ENCODE measurements at places on chromosomes 2 and 18.

DNA sequence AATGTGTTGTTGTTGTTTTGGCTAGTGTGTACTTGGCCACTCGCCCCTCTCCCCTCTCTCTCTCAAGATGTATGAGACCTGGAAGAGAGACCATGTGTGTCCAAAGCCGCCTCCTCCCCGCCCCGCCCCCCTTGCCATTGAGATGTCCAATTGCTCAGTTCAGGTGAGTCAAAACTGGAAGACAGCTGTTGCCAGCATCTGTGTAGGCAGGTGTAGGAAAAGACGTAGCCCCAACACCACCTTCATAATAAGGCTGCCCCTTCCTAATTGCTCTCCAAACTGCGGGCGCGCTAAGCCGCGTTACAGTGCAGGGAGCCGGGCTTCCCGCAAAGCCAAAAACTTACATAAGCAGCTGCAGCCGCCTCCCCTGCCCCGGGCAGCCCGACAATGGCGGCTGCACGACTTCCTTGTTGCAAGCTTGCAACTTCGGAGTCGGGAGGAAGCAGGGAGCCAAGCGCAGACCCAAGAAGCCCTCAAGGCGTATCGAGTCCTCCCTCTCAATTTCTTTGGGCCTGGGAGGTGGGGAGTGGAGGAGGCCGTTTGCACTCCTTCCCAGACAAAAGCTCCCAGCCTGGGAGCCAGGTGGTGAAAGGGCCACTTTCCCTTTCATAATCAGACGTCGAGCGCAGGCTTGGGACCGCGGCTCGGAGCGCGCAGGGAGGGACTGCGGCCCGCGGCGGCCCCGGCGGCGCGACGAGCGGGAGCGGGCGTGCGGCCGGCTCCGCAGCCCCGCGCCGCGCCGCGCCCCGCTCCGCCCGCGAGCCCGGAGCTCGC is 882 bp downstream of the ZBTB14 start:
- DNase-seq = peak; percentile 72

DNA sequence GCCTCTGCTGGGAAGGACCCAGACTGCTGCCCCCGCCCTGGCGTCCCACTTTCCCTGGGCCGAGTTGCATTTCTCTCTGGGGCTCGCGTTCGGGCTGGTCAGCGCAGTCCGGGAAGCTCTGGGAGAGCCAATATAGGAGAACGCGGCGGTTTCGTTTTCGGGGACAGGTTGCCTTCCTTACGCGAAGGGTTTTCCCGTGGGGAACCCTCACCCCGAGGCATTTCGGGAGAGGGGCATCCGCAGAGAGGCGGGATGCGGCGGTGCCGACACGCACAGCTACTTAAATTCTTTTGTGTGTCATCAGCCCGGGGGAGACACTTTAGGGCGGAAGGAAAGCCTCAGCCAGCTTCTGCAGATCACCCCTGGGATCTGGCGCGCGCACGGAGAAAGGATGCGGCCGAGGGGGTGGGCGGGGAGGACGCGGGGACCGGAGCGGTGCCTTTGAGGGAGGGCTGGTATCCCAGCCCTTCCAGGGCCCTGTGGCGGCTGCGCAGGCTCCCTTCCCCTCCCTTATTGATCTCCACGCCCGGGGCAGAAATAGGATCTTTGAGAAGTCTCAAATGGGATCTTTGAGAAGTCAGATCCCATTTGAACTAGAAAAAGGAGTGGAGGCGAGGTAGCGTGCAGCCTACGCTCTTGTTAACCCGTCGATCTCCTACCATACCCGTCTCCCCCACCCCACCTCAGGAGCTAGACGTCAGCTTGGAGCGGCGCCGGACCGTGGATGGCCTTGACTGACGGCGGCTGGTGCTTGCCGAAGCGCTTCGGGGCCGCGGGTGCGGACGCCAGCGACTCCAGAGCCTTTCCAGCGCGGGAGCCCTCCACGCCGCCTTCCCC is 1.2 kb downstream of the GATA6 start:
- peak; percentile 10 for DNase-seq

- DNase-seq = no peak
These were observed 4.5 kb upstream of the ATL2 start for GRCh38 chr2:38381381-38382143.

GRCh38 chr2:119338826-119339561 is 27.6 kb downstream of the C2orf76 start:
- DNase-seq = no peak

DNA sequence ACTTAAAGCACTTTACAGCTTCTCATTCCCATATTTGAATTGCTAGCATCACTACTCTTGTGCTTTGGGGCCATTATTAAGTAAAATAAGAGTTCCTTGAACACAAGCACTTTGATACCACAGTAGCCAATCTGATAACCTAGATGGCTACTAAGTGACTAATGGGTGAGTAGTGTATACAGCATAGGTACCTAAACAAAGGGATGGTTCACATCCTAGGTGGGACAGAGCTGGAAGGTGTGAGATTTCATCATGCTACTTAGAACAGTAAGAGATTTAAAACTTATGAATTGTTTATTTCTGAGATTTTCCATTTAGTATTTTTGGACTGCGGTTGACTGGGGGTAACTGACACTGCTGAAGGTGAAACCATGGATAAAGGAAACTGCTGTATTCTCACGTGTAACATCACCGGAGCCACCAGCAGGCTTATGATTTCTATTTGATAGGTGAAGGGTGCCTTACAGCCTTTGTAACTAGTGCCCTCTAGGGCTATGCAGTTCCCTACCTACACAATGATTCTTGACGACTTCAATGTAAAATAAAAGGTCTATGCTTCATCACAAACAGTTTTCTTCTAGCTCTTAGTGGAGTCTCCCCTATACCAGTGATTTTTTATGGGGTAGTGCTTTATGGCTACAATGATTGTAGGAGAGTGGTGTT is 22.1 kb upstream of the CRIM1 start:
- no peak for DNase-seq

- no peak for DNase-seq
These were observed 21.4 kb downstream of the ZNF24 start for GRCh38 chr18:35322486-35323458.

- no peak for DNase-seq
These were observed 83.0 kb downstream of the MARCO start for GRCh38 chr2:119025013-119025412.

DNA sequence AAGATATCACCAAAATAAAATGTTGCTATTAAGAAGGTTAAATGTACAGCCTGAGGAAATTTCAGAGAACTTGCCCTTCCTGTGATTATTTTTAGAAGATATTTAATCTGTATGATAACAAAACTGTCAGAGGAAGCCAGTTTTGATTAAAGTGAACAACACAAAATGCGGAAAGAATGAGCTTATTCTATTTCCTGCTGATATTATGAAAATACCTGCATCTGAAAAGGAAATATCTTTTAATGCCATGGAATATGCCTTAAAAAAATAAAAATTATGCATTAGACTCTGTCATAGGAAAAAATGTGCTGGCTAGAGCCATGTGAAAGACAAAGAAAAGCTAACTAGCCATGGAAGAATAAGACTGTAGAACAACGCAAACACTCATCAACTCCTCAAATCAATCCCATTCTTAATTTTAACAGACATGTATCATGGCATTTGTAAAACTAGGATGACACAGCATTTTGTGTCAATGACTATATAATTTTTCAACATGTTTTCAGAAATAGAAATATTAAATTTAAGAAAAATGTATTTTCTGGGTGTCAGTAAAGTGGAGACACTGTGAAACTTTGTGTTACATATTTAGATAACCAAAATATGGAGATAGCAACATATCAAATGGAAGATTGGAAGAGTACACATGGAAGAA is 1768.2 kb downstream of the SUCLG1 start:
- no peak for DNase-seq

DNA sequence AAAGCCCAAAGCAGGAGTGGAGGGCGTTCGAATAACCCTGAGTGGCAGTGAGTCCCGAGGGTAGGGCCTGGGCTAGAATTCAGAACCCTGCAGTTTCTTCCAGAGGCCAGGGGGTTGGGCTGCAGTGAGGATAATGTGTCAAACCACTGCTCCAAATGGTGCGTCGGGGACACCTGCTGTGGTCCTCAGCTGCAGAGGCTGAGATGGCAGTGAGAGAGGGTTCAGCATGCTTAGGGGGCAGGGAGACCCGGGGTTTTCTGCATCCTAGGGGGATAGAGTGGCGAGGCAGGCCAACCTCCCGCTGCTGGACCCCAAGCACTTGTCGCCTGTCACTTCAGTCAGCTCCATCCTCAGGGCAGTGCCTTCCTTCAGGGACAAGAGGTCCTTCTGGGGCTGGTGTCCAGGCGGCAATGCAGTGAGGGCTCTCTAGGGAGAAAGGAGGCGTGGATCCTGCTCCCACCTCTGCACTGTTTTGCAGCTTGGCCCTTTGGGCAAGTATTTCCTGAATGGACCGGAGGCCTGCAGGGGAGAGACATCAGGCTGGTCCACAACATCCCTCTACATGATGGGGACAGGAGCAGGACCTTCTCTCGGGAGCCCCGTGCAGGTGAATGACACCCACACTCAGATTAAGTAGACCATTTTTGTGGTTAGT is 8.4 kb upstream of the NTSR2 start:
- no peak for DNase-seq

- DNase-seq = no peak
These were observed 137.6 kb downstream of the MYO1B start for GRCh38 chr2:191382801-191383200.

DNA sequence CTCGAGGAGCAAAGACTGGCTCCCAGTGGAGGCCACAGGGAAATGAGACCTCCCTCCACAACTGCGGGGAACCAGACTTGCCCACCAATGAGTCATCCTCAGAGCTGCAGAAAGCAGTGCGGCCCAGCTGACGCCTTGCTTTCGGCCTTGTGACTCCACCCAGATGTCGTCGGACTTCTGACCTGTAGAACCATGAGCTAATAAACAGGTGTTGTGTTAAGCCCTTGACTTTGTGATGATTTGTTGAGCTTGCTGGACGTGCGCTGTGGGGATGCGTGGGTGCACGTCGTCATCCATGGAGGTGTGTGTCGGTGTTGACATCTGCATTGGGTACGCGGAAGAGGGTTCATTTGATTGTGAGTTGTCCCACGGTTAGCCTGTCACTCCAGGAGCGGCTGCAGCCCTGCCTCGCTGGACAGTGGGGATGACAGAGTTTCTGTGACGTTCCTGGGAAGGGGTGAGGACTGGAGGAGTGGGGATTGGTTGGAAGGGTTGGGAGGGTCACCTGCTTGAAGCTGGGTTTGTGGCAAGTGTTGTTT is 154.1 kb downstream of the SH3BP4 start:
- no peak for DNase-seq

GRCh38 chr2:186919296-186919695 is 70.3 kb upstream of the ZSWIM2 start:
- DNase-seq = no peak

GRCh38 chr2:110992886-110993285 is 127.8 kb upstream of the BCL2L11 start:
- no peak for DNase-seq

- DNase-seq = no peak
These were observed 1.1 kb upstream of the SMYD1 start for GRCh38 chr2:88066543-88066942.

DNA sequence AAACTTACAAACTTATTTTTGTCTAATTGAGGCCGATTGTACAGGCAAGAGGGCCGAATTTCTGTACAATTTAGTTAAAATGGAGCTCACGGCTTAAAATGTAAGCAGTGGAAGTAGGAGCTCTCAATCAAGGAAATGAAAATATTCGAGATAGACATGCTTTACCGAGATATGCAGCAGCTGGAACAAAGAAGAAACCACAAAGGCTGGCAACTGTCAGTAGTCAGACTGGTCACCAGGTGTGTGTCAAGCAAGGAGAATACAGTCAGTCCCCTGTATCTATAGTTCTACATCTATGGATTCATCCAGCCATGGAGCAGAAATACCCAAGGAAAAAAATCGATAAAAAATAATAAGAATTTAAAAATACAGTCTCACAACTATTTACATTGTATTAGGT is 122.6 kb downstream of the WDSUB1 start:
- DNase-seq = no peak

- no peak for DNase-seq
These were observed 659 bp upstream of the COX5B start for GRCh38 chr2:97645112-97645694.

DNA sequence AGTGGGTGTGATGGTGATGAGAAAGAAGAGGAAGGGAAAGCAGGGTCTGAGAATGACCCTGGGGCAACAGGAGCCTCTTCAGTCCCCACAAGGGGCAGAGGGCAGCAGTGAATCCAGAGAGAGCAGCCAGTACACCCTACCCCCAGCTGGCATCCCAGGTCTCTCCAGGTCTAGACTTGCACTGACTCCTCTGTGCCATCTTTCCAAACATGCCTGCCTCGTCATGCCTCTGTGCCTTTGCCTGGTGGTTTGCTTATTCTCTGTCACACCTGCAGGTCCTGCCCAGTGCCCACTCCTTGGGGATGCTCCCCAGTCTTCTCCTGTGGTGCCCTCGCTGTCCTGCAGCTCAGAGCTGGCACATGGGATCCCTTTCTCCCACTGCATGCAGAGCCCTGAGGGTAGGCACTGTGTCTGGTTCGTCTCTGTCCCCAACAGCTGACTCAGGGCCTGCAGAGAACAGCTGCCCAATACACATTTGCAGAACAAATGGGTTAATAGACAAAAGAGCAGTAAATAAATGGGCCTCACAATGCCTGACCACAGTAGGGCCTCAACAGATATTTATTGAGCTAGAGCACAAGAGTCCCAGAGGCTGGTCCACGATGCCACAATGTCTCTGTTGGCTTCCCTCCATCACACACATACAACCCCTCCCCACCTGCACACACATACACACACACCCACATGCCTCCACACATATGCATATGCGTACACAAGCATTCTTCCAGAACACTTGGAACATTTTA is 89.8 kb downstream of the HS1BP3 start:
- DNase-seq = no peak

- DNase-seq = peak; percentile 90
These were observed 135.9 kb downstream of the TGIF1 start for GRCh38 chr18:3585656-3586509.

DNA sequence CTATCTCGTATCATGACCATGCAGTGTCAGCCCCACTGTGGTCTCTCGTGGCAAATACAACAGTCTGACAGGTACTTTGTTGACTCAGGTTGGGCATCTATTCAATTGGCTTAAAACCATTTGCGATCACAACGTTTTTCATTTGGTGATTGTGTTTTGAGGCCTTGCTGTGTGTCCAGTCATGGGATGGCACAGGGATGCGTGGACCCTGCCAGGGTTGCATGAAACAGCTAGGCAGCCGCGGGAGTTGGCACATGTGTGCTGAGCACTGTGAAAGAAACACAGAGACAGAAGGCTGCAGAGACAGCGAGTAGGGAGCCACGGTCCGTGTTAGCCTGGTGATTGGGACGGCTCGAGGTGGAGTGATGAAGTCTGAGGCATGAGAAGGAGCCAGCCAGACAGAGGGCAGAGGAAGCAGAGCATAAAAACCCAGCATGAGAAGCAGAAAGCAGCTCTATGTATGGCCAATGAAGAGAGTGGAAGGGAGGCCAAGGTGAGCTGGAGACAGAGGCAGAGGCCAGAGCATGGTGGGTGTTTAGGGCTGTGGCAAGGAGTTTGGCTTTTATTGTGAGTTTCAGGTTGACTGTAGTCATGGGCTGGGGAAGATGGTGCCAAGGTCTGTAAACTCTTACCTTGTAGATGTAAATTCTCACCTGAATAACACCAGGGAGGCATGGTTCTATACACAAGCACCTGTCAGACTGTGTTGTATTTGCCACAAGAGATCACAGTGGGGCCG is 31.8 kb upstream of the IL1R1 start:
- no peak for DNase-seq
